Hematopoietic multipotent progenitor cell treated with erythropoietin and hydrocortisone succinate and interleukin-3 and kit ligand, for 4 days (in vitro differentiated cells): ENCODE measurements at places on chromosomes 5 and 9.

GRCh38 chr5:63128018-63128417 is 549.4 kb downstream of the LRRC70 start:
- no peak for DNase-seq

DNA sequence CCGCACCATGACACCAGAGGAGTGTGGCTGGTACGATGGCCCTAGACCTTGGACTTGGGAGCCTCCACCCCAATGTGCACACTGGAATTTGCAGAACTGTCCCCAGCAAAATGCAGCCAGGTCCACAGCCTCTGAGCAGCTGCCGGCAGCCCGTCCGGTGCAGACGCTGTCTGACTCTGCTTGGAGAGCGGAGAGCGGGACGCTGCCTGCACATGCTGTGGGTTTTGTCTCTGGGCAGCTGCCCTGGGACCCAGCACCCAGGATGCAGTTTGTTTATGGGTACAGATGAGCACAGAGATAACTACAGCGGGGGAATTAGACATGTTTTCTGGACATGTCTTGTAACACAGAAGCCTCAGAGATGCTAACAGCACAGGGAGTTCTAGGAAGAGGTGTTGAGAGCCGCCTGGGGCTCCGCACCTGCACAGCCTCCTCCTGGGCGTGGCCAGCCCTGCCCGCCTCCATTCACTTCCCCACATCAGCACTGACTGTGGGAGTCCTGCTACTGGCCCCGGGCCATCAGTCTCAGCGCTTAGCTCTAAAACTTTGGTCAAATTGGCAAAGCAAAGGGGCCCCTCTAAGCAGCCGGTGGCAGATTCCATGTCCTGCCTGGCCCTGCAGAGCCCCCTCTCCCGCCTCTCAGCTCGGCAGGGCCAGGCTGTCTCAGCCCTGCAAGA is 159.6 kb downstream of the IRX2 start:
- DNase-seq: no peak

GRCh38 chr9:137446851-137447471 is 5.8 kb upstream of the ENTPD8 start:
- no peak for DNase-seq

- DNase-seq: no peak
Measured at GRCh38 chr5:134029156-134029555, 24.4 kb upstream of the VDAC1 start.

DNA sequence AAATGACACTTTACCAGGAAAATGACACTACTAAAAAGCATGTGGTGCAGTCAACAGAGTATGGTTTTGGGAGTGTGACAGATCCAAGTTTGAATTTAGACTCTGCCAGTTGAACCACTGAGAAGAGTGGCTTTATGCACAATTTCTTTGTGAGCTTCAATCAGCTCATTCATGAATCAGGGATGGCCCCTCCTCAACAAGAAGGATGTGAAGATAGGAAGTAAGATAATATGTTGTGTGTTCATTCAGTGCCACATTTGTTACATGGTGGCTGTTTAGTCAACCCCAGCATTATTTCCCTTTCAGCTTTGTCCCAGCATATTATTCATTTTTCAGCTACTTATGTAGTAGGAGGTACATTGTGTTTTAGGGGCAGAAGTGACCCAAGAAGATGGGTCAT is 140.1 kb downstream of the TLE4 start:
- no peak for DNase-seq
